GM20000 (cell line): ENCODE measurements at places on chromosomes 4 and X.

DNA sequence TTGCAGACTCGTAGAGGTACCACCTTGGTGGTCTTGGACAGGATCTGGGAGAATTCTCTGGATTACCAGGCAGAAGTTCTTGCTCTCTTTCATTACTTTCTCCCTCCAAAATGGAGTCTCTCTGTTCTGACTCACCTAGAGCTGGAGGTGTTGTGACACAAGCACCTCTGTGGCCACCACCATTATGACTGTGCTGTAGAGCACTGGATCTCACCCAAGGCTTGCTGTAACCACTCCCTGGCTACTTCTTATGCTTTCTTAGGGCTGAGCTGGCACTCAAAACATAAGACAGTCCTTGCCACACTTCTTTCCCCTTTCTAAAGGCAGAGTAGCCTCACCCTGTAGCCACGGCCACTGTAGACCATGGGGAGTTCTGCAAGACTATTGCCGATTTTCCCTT is 296.6 kb upstream of the DIPK2B start:
- no peak for DNase-seq

DNA sequence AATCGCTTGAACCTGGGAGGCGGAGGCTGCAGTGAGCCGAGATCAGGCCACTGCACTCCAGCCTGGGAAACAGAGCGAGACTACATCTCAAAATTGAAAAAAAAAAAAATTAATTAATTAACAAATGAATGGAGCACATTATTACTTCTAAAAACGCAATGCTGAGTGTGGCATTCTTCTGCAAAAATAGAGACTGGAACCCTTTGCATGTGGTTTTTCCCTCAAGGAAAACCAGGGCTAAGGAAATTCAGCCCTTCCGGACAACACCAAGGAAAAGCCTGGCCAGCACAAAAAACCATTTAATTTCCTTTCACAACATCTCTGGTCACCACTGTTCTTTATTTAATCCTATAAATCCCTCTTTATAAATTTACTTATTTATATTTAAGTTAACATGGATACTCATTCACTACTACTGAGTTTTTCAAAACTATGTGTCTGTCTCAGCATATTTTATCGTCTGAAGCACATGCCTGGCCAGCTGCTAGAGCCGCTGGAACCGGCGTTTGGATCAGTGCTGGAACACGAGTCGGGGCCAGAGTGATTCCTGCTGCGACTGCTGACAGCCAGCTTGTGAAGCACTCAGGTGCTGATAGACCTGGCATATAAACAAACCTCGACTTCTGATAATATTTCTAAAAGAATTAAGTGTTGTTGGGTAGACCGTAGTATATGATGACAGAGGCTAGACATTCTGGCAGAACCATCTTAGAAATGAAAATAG is 84.5 kb upstream of the WWC2 start:
- no peak for DNase-seq

DNA sequence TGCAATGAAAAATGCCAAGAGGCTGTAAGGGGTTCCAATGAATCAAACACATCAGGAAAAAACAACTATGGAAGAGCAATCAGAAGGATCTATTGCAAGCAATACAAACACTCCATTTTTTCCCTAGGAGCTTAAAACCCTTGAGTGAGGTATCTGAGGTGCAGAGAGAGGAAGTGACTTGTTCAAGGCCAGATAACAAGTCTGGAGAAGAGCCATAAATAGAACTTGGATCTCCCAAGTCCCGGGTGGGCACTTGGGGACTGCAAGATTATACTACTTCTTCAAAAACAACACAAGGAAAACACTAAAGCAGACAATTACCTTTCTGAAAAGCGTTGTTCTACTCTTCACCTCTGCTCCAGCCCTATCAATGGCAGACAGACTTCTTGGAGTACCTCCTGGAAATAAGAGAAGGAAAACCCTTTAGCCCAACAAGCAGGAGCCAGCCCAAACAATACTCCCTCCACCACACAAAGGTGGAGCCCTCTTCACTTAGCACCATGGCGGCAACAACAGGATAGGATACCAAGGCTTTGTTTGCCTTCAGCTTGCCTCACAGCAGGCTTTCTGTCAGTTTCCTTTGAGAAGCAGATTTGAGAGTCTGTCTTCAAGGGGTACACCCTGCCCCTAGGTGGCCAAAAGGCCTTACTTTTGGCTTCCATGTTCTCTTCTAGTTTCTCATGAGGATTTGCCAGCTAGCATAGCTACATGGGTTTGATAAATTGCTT is 26.0 kb downstream of the AIFM1 start:
- no peak for DNase-seq

DNA sequence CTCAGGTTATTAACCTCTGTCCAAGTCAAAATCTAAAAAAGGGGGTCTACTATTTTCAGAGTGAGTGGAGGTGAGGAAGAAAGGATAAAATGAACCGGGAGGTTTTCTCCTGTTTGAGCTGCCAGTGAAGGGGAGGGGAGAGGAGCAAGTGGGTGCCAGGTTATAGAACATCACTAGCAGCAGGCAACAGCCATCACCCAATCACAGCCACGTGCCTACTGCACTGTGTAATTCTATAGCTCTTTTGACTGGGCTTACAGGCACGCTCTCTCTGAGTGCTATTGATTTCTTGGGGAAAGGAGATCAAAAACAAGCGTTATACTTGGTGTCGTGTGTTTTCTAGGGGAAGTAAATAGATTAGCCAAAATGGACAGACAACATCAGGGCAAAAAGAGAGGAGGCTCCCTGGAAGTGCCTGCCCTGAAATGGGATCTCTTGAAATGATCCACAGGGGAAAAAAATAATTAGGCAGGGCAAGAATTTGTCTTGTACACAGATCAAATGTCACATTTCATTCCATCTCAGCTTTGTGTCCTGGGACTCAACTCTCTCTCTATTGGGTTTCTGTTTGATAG is 300.5 kb upstream of the LCORL start:
- DNase-seq: no peak

GRCh38 chrX:68684291-68684918 is 36.9 kb downstream of the STARD8 start:
- peak; percentile 14 for DNase-seq

DNA sequence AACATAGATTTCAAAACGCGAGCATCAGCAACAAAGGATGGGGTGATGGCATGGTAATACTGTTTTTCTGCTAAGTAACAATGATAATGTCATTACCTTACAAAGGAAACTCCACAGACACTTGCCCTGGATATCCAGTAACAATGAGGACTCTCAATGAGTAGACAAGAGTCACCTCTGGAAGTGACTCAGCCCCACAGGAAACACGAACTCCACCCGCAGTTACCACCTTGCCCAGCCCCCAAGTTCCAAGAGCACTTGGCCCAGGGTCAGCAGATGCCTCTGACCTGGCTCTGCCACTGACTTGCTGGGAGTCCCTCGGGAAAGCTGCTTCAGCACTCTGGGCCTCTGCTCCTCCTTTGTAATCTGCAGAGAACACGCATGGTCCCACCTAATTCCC is 110.3 kb upstream of the MAP3K15 start:
- DNase-seq: no peak

DNA sequence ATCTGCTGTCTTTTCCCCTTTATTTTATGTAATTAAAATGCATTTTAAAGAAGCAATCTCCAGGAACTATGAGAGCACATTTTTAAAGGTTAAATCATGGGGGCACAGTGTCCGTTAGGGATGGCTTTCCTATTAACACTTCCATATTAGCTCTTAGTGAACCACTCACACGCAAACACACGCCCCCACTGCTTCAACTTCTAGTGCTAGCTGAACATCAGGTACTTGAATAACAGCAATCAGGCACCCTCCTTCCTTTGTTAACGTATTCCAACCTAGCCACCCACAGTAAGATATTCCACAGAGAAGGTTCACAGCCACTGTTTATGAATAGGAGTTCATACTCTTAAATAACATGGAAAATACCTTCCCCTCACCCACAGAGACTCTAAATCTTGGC is 9.3 kb downstream of the TMEM255A start:
- DNase-seq: no peak

DNA sequence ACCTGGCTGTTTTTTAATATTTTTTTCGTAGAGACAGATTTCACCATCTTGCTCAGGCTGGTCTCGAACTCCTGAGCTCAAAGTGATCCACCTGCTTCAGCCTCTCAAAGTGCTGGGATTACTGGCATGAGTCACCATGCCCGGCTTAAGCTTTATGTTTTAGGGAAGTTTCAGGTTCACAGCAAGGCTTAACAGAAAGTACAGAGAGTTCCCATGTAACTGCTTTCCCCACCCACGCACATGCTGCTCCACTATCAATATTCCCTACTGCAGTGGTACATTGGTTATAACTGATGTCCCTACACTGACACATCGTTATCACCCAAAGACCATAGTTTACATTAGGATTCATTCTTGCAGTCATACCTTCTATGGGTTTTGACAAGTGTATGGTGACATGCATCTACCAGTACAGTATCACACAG is 62.7 kb downstream of the PRPS1 start:
- DNase-seq: no peak

DNA sequence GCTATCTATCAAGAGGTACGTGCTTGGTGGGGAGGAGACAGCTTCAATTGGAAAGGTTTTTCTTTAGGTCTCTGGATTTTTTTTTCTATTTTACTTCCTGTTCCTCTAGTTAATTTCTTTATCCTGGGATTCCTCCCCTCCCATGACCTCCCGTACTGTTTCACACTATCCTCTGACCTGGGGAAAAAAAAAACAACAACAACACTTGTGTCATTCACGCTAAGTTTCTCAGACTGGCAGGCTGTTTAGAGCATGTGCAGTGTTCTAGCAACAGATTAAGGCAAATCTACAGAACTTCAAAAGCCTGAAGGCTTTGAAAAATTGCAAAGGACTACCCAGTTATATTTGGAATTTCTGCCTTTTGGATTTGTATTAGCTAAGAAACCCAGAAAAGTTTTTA is 358.4 kb downstream of the ARHGAP24 start:
- no peak for DNase-seq

- DNase-seq: no peak
Measured at GRCh38 chr4:41177016-41177415, 37.3 kb downstream of the APBB2 start.

- no peak for DNase-seq
Measured at GRCh38 chr4:143782521-143782920, 82.0 kb upstream of the FREM3 start.

- DNase-seq: no peak
Measured at GRCh38 chrX:151974336-151975227, at the start of gene GABRE. TSS of gene GABRE (minus strand) at chrX:151974676. CDS start at chrX:151974625, 51 bp downstream.

DNA sequence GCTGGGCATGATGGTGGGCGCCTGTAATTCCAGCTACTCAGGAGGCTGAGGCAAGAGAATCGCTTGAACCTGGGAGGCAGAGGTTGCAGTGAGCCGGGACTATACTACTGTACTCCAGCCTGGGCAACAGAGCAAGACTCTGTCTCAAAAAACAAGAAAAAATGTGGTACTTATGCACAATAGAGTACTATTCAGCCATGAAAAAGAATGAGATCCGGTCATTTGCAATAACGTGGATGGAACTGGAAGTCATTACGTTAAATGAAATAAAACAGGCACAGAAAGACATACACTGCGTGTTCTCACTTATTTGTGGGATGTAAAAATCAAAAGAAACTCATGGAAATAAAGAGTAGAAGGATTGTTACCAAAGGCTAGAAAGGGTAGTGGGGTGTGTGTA is 12.1 kb downstream of the RPGR start:
- no peak for DNase-seq

DNA sequence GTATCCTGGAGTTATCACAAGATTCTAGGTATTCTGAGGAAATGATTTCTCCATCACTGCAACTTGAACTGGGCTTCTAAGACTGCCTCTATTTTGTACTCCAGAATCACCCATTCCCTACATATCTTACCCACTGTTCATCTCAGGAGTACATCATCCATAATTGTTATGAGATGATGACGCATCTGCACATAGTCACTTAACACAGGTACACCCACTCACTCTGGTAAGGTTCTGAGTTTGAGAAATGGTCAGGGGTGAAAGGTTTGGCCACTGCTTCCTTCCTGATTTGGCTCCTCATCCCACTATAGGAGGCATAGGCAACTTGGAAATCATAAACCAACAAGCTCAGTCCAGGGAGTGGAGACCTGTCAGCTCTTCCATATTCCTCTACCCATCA is 143.9 kb downstream of the GLRA2 start:
- DNase-seq: no peak

DNA sequence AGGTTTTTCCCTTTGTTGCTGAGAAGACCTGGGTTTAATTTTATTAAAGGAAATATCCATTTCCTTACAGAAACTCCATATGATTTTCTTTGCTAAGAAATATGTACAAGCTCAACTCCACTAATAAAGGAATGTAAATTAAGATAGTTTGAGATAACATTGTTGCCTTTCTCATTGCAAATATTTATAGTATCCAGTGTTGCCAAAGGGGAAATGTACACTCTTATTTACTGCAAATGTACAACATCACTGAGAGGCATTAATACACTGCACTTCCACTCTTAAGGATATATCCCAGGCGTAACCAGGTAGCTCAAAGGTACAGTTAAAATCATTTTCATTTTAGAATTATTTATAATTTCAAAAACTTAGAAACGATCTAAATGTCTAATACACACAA is 7.5 kb upstream of the LRBA start:
- no peak for DNase-seq

GRCh38 chr4:94831607-94832006 is 73.9 kb downstream of the BMPR1B start:
- no peak for DNase-seq

GRCh38 chrX:101391831-101392230 is 1.0 kb downstream of the RPL36A start:
- no peak for DNase-seq

GRCh38 chr4:99536271-99536670 is 25.4 kb downstream of the C4orf17 start:
- DNase-seq: no peak

DNA sequence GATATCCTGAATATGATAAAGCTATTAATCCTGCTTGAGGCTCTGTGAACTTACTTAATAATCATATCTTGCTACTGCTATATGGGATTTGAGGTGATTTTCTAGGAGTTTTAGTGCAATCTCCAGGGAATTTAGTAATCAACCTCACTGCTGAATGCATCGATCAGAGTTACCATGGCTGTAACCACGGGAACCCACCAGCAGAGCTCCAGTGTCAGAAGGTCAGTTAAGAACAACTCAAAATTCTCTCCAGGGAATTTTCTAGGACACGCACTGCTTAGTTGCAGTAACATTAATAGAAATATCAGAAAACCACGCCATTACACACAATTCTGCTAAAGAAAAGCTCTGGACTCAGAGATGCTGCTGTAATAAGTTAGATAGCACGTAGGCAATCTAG is 1477.2 kb upstream of the TENM3 start:
- DNase-seq: no peak

DNA sequence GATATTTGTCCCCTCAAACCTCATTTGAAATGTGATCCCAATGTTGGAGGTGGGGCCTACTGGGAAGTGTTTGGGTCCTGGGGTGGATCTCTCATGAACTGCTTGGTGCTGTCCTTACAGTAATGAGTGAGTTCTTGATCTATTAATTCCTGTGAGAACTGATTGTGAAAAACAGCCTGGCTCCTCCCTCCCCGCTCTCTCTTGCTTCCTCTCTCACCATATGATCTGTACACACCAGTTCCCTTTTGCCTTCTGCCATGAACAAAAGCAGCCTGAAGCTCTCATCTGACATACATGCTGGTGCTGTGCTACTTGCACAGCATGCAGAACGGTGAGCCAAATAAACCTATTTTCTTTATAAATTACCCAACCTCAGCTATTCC is 11.2 kb upstream of the YIPF7 start:
- no peak for DNase-seq

GRCh38 chr4:126799971-126800574 is 832.7 kb upstream of the INTU start:
- no peak for DNase-seq

- DNase-seq: no peak
Measured at GRCh38 chrX:141320801-141321200, 78.5 kb upstream of the SPANXC start.
